ENCODE measurements at places on chromosomes 4 and X.

GRCh38 chrX:41449131-41449530 lies 2.0 kb downstream of the NYX start:
- DNase-seq, result no peak

- no peak for DNase-seq
Measured at GRCh38 chr4:74357965-74358364, 7.0 kb upstream of the EREG start.

DNA sequence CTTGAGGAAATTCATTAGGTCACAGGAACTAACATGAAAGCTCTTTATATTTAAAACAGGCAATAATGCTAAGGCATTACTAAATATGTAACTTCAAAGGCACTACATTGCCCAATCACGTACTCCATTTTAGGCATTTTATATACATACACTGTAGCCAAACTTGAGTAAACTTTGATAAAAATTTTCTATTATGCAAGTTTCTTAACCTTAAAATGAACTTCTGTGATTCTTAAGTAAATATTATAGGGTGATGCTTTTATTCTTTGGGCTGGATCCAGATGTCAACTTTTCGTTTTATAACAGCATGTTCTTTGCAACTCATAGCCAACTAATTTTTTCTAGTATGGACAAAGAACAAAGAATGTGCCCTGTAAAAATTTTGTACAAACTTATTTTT lies 28.3 kb upstream of the MAP9 start:
- no peak for DNase-seq

DNA sequence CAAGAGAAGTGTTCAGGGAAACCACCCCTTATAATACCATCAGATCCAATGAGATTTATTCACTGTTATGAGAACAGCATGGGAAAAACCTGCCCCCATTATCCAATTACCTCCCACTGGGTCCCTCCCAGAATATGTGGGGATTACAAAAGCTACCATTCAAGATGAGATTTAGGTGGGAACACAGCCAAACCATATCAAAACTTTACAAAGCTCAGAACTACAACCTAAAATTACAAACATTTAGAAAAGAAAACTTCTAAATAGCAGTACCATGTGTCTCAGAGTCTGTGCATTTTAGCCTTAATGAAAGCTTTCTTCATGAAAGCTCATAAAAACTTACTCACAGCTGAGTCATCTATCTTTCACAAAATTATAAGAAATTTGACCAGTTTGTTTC lies 1442.8 kb upstream of the PCDH7 start:
- no peak for DNase-seq

DNA sequence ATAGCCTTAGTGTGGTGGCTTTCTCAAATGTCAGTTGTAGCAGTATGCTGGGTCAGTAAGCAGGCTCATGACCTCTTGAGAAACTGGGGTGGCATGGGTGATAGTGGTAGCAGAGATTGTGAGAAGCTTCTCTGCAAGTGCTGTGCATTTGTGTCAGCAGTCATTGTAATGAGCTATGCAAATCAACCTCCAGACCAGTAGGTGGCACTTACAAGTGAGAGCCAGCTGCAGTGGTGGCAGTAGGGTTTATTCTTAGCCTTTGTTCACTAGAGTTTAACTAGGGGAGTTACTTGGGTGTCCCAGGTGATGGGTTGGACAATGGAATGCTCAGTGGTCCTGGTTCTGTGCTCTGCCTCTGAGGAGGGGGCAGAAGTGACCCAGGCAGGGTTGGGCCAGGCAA lies 818.7 kb downstream of the PCDH7 start:
- no peak for DNase-seq

GRCh38 chrX:134569306-134569705 lies 89.0 kb downstream of the PLAC1 start:
- DNase-seq, result no peak

Measured in NCI-H1105 (cell line).